ENCODE measurements at places on chromosomes 16 and 17.
A peak's percentile ranks its signal among the peaks of the same experiment; 100 is the strongest.

- no peak for DNase-seq
These were observed 14.6 kb downstream of the DNASE1 start for GRCh38 chr16:3669082-3669481.

- DNase-seq = peak; percentile 73
These were observed 20.9 kb downstream of the SPACA3 start for GRCh38 chr17:33012522-33013033.

- DNase-seq = no peak
These were observed 138.9 kb upstream of the CES5A start for GRCh38 chr16:56013962-56014552.

DNA sequence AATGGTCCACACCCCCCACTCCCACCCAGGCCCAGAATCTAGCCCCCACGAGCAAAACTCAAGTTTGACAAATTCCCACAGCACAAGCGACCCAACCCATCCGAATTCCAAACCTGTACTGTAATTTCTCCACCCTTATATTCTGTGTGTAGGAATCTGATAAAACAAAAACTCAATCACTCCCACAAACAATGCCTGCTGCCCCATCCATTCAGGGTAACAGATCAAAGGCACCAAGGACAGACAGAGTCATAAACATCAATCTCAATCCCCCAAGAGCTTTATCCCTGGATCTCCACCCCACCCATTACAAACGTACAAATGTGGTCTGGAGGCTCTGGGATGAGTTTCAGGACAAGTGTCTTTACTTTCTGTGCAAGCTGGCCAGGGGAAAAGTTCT lies 157.8 kb downstream of the AXIN2 start:
- DNase-seq = no peak

GRCh38 chr17:68296217-68297191 lies 5.2 kb downstream of the ARSG start:
- DNase-seq = no peak

DNA sequence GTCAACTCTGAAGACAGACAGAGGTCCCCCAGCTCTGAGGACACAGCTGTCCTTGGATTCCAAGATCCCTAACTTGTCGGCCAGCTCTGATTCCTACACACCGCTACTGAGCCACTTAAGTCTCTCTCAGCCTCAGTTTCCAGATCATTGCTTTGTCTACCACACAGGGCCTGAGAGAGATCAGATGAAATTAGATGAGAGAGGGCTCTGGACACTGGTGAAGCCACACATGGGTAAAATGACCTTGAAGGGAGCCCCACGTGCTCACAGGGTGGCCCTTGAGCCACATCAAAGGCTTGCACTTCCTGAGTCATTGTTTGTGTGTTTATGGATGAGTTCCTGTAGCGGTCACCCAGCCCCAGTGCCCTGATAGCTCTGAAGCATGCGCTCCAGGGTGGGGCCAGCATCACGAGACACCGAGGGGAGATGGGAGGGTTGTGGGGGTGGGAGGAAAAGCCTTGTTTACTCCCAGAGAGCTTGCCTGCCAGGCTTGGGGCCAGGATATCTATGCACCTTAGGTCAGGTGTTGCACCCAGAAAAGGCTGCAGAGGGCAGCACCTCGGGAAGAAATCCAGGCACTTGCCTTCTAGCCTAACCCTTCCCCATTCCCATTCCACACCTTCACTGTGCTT lies 32.7 kb upstream of the SLC6A2 start:
- DNase-seq = no peak

DNA sequence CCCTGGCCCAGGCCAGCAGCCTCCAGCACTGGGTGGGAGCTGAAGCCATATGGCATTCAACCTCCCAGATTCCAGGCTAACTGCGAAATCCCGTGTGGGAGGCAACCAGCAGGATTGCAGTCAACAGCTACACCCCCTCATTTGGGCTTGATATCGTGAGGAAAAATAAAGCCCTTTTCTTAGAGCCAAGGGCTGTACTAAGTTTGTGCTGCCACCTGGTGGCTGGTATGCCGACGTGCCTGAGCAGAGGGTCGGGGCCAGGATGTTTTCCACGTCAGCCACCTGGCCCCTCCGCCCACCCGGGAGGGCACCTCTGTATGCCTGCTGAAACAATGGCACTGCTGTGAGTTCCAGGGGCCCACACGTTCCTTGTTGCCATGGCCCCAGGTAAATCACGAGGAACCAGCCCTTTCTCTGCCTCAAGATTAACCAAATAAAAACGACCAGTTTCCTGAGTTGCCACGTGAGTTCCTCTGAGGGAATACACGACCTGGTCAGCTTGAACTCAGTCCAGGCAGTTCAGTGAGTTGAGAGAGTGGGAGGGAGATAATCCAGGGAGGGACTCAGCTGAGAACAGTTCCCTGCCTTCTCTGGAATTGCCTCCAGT lies 9.0 kb downstream of the TMEM98 start:
- peak; percentile 27 for DNase-seq

- DNase-seq = peak; percentile 55
These were observed 123.5 kb downstream of the ANKRD11 start for GRCh38 chr16:89366561-89367537.

- DNase-seq = no peak
These were observed 23.6 kb upstream of the DNAI2 start for GRCh38 chr17:74250324-74250995.

DNA sequence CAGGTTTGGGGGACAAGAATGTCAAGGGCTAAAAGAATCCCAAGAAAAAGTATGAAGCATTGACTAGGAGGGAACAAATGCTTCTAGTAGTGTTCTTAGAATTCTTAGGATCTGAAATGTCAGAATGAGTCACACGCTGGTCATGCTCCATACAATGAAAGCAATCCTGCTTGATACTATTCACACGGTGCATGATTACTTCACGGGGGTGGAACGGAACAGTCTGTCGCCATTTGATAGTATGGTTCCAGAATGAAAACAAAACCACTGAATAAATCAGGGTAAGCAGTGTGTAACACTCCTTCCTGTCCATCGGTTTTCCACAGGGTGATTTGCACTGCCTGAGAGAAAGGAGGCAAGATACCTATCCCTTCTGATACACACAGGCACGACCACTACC lies 22.9 kb upstream of the YWHAE start:
- DNase-seq = peak; percentile 85

GRCh38 chr17:31806921-31807320 lies 52.1 kb downstream of the COPRS start:
- no peak for DNase-seq

- DNase-seq = no peak
These were observed 501.3 kb downstream of the GRIN2A start for GRCh38 chr16:9680968-9681367.

- no peak for DNase-seq
These were observed 17.3 kb downstream of the FBXO31 start for GRCh38 chr16:87366288-87366687.

DNA sequence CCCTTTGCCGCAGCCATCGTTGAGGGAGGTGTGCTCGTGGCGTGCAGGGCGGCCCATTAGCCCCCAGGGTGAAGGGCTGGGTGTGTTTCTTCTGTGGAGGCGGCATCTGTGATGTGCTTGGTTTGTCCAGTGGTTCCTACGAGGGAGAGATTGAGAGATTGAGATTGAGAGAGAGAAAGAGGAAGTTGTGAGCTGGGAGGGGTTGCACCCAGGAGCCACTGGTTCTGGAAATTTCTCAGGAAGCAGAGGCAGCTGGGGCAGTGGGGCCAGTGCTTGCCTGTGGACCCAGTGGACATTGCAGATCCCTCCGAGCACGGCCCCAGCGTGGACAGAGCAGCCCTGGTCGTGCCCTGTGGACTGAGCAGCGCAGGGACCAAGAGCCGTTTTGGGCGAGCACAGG lies 72.0 kb upstream of the ZNF750 start:
- DNase-seq = no peak

GRCh38 chr17:40633871-40634270 lies 13.7 kb downstream of the SMARCE1 start:
- no peak for DNase-seq

GRCh38 chr17:38512473-38513058 lies 84.3 kb downstream of the ARHGAP23 start:
- no peak for DNase-seq

GRCh38 chr16:30758988-30759491 lies 2.8 kb downstream of the CFAP119 start:
- DNase-seq = no peak

DNA sequence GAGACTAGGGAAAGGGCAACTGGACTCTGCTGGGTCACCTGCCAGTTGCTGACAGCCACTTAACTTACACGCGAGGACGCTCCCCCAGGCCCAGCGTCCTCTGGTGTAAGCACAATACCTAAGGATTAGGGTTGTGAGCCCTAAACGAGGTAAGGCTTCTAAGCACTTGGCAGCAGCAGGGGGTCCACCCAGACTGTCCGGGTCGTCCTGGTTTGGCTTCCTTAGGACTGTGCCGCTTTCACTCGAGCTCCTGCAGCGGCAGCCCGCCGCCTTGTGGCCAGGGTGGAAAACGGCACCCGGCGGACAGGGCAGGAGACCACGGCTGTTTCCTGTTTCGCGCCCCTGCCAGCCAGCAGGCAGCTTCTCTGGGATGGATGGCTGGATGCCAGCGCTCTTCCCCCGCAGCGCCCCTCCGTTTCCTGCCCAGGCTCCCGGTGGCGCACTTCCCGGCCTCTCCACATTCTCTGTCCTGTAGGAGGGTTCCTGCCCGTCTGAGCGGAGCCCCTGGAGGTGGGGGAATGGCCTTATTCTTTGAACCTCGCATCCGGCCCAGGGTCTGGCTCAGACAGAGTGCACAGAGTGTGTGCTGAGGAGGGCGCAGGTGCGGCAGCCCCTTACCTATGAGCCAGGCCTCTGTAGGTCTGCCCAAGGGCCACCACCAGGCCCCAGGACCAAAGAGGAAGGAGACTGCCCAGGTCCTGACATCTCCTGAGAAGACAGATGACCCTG lies 47.0 kb upstream of the AMZ2 start:
- peak; percentile 67 for DNase-seq

GRCh38 chr17:62618647-62619416 lies 8.6 kb upstream of the MRC2 start:
- DNase-seq = no peak

GRCh38 chr16:22903716-22904115 lies 89.8 kb downstream of the HS3ST2 start:
- no peak for DNase-seq

DNA sequence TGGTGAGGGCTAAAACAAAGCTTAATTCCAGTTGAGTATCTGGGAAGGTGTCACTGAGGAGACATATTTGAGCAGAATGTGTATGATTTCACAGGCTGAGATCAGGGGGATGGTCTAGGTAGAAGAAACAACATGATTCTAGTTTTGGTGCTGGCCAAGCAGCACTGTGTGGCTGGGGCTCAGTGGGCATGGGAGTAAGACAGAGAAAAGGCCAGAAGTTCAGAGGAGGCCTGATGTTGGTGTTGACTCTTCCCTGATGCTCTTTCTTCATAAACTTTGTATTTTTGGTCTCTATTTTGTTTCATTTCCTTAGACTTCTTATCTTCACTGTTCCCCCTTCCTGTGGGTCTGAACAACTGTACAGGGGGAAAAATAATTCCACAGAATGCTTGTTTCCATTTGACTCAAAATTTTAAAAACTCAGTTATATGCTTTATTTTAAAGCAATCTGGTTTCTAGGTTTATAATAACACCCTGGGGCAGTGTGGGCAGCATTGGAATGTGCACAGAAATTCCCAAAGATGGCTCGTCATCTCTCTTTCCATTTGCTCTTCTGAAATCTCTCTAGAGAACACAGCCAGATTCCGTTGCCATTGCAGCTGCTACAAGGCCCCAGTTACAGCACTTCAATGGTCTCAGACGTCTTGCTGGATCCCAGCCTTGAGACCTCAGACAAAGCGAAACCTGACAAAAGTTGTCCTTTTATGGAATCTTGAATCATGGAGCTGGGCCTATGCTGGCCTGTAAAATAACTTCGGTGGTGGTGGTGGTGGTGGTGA lies 68.3 kb downstream of the SNX11 start:
- no peak for DNase-seq

DNA sequence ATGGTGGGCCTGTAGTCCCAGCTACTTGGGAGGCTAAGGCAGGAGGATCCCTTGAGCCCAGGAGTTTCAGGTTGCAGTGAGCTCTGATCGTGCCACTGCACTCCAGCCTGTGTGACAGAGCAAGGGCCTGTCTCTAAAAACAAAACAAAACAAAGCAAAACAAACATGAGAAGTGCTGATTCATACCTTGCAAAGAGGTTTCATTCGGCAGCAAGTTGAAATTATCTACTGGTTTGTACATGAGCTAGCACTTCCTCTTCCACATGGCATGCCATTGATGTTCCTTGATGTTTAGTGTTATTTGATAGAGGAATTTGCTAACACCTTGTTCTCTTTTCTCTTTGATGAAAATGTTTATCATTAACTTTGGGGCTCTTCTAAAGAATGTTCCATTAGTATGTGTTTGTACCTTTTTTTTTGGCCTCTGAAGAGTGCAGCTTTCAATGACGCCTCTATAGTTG lies 50.6 kb downstream of the SPECC1 start:
- no peak for DNase-seq

DNA sequence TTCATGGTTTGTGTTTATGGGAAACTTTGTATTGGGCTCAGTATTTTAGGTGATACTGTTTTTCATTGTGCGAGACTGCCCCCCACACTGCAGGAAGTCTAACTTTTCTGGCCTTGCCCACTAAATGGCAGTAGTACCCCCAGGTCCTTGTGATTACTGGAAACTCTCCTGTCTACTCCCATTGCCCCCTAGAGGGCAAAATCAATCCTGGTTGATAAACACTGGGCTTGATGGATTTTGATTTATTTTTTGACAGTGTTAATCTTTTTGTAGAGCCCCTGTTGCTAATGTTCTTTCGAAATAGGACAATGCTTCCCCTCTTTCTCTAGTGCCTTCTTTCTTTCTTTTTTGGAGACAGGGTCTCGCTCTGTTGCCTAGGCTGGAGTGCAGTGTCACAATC lies 15.5 kb downstream of the METTL9 start:
- no peak for DNase-seq

DNA sequence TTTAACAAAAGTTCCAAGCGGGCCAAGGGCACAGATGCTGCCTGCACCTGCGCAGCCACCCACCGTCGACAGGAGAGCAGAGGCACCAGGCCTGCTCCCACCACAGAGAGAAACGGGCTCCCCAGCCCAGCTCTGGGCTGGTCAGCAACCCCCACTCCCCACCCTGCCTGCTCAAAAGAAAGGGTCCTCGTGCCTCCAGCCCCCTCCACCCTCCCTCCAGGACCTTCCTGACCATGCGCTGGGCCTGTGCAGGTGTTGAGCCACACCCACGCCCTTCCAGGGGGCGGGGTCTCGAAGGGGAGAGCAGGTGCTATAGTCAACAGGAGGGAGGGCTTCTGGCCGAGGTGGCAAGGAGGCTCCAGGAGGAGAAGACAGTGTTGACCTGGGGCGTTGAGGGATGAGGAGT lies 25.3 kb downstream of the ZNF778 start:
- DNase-seq = no peak

All from RCC 7860 (cell line).